ENCODE measurements at places on chromosomes 7 and 10.

DNA sequence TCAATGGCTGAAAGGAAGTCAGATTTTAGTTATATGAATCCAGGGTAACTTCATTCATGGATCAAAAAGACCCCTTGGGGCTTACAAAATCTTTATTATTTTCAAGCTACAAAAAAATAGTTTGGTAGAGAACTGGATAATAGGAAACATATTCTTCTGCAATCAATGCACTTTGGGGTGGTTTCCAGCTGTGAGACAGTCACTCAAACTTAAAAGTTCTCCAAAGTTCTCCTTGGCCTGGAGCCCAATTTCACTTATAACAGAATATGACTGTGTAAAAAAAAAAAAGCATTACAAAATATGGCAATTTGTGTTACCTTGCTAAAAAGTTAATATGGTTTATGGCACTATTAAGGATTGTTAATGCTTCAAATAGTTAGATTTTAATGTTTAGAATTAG is 255.5 kb downstream of the AGMO start:
- no peak for DNase-seq

DNA sequence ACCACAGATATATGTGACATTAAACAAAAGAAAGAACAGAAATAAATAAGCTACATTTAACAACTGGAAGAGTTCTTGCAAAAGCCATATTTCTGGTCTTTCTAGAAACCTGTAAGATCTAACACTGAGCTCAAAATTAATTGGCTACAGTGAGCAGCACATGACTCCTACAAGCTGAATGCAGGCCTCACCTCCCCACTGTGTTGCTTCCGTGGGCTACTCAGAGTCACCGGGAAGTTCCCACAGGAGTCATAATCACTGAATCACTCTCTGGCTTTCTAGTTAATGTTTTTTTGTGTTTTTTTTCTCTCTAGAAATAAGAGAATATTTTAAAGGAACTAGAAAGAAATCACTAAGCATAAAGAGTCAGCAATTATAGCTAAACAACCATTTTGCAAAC is 10.2 kb upstream of the MRPS24 start:
- DNase-seq: no peak

DNA sequence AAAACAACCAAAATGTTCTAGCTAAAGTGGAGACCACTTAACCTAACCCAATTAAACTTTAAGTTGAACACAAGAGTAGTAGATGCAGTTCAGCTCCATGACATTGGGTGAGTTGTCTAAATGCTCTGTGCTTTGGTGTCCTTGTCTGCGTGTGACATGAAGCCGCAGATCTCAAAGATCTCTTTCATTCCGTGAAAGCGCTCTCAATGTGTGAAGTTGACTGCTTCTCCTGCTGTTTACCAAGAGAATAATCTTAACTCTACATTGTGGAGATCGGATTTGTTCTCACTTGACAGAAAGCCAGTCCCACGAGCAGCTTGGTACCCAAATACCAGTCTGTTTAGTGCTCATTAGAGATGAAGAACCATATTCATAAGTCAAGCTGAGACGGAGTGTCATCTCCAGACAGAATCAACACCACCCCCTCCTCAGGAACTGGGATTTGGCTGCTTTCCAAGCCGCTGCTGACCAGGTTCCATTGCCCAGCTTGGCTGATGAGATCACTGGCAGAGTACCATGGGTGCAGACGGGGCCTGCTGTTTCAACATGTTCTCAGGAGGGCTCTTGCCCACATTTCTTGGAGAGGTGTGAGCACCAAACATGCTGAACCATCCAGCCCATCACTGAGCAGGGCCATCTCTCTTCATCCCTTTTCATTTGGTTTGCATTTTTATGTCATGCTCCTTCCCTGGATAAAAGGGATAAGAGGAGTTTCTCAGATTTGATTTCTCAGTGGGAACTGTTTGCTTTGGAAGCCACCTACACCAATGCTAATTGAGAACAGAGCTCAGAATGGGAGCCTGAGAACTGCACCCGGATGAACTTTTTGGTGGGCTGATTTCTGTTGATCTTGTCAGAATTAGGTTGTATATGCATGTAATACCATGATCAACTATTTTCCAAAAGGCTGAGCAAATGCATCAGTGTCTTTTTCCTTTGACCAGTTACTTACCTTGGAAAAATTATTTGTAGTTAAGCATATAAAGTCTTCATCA is 95.8 kb upstream of the AGBL3 start:
- no peak for DNase-seq

DNA sequence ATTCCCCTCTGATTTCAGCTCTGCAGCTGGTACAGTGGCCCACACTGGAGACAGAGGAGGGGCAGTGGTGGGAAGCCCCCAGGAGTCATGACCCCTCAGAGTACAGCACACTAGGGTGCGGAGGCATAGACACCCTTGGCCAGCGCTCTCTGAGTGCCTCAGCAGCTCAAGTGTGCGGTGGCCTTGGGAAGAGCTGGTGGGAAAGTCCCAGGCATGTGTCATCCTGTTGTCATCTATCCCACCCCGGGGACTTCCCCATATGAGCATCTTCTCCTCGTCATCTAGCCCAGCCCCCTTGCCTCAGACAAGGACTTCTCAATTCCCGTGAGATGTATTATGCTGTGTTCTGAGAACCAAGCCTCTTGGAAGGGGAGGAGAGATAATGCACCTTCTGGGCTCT is 15.6 kb upstream of the PPIF start:
- DNase-seq: no peak

DNA sequence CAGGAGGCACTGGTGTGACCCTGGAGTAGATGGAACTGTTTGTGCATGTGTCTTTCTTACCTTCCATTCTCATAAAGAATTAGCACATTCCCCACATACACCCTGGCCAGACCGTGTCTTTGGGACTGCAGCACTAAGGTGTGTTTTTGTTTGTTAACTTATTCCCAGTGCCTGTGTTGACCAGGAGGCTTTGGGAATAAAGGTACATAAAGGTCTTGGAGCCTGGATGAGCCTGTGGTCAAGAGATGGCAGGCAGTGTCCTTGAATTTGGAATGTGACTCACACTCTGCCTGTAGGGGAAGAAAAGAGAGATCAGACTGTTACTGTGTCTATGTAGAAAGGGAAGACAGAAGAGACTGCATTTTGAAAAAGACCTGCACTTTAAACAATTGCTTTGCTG is 137.6 kb downstream of the LYZL1 start:
- no peak for DNase-seq

- DNase-seq: no peak
Observed at GRCh38 chr7:1715671-1716074, 45.6 kb downstream of the ELFN1 start.

DNA sequence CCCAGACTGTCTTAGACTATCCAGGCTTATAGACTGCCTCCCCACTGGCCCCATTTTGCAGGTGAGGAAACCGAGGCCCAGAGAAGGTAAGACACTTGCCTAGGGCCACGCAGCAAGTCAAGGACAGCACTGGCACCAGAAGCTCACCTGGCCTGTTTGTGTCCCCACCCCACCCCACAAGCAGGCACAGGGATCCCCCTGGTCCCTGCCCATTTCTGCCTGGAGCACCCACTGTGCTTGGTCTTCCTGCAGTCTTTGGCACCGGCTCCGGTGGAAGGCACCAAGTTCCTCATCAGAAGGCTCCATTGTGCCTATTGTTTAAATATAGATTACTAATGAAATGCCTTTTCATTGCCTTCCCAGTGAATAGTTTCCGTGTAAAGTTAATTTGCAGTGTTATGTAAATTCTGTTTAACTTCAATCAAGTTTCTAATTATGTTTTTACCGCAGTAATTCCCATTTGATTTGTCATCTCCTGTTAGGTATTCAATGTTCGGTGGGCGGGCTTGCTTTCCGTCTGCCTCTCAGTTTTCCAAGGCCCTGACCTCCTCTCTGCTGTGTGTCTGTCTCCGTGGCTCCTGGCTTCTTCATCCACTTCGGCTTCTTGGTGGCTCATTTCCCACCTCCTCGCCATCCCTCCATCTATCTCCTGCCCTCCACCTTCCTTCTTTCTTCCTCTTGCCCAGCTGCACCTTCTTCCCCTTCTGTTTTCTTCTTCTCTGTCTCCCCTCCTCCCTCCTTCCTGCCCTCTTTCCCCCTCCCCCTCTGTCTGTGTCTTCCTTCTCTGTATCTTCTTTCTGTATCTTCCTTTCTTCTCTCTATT is 75.8 kb downstream of the ZMIZ1 start:
- DNase-seq: no peak

DNA sequence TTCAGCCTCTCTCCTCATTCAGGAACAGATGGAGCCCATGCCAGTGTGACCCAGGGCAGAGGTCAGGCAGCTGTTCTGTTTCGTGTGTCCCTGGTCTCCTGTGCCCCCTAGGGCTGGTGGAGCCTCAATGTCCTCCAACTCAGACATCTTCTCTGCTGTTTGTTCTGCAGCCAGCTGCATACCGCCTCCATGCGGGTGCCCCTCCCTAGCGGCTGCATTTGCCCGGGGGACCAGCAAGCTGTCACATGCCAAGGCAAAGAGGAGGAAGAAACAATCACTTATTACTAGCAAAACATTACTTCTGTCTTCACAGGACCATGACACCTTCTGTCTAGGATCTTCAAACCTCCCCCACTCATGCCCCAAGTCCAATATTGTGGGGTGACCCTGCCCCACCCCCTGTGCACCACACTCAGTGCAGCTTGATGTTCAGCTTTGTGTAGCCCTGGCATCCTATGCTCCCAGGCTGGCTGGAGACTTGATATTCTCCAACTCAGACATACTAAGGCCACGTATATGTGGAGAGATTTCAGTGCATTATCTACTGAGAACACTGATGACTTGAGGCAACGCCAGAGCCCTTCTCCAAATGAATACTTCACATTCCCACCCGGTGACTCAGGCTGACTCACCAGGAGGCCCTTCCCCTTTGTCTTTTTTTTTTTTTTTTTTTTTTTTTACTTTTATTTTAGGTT is 188.9 kb downstream of the SKIDA1 start:
- peak; percentile 74 for DNase-seq

DNA sequence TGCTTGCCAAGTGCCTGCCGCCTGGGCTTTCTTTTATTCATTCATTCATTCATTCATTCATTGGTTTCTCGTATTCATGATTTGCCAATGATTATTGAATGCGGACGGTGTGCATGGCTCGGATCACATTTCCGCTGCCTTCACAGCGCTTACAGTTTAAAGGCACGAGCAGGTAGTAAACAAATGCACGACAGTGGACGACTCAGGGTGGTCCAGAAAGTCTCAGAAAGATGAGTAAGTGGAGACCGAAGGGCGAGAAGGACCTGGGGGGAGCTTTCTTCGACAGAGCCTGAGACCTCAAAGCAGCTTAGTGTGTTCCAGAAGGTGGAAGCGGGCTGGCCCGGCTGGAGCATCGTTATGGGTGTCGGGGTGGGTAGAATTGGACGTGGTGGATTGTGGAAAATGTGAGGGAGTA is 506 bp downstream of the MCM10 start:
- DNase-seq: no peak

GRCh38 chr7:157890921-157891401 is 554.2 kb downstream of the DNAJB6 start:
- no peak for DNase-seq

DNA sequence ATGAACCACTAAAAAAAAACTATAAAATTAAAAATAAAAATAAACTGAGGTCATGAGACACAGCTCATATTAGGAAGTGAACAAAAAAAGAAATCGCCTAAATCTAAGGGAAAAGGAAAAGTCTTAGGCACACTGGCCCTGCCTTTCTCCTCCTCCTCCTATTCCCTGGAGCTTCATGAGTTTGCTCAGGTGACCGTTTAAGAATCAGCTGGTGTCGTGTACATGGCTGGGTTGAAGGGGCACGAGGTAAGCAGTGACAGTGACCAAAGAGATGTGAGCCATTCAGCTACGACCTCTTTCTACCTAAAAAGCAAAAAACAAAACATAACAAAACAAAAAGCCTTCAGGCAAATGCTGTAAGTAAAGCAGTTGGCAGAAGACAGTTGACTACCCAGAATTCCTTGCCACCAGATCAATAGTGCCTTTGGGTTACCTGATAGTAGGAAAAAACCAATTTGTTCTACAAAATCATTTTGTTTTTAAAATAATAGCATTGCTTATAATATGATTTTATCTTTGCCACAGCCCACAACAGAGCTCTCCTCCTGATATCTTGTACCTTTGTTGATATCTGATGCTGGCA is 135.4 kb downstream of the DOCK4 start:
- DNase-seq: no peak

- no peak for DNase-seq
Observed at GRCh38 chr7:46600340-46600739, 679.3 kb upstream of the IGFBP3 start.

- no peak for DNase-seq
Observed at GRCh38 chr10:90420637-90421318, 437.1 kb downstream of the HTR7 start.

DNA sequence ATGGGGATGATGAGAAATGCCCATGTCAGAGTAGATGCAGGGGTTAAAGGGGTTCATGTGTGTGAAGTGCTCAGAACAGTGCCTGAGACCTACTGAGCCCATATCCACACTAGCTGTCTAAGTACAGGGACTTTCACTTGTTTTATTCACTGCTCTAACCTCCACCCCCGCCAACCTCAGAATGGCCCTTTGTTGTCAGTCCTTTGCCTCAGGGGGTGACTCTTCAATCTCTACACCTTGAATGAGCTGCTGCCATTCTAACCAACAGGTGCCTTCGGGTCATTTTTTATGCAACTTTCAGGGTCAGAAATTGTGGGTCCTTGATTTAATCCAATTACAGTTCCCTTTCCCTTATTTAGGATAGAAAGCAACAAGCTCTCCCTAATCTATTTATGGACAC is 26.2 kb downstream of the VSTM4 start:
- DNase-seq: no peak

GRCh38 chr7:5395246-5395645 is 28.4 kb downstream of the TNRC18 start:
- DNase-seq: no peak

GRCh38 chr7:104843198-104843597 is 170.8 kb upstream of the KMT2E start:
- DNase-seq: no peak

GRCh38 chr10:98267894-98268693 is at the start of gene LOXL4:
Gene LOXL4 (minus strand): TSS chr10:98268194. CDS start chr10:98263019, 5,175 bp downstream.
- DNase-seq: peak; percentile 48

GRCh38 chr10:94108200-94108599 is 114.5 kb downstream of the PLCE1 start:
- peak; percentile 50 for DNase-seq

GRCh38 chr10:88346144-88346977 is 236.8 kb downstream of the RNLS start:
- no peak for DNase-seq

DNA sequence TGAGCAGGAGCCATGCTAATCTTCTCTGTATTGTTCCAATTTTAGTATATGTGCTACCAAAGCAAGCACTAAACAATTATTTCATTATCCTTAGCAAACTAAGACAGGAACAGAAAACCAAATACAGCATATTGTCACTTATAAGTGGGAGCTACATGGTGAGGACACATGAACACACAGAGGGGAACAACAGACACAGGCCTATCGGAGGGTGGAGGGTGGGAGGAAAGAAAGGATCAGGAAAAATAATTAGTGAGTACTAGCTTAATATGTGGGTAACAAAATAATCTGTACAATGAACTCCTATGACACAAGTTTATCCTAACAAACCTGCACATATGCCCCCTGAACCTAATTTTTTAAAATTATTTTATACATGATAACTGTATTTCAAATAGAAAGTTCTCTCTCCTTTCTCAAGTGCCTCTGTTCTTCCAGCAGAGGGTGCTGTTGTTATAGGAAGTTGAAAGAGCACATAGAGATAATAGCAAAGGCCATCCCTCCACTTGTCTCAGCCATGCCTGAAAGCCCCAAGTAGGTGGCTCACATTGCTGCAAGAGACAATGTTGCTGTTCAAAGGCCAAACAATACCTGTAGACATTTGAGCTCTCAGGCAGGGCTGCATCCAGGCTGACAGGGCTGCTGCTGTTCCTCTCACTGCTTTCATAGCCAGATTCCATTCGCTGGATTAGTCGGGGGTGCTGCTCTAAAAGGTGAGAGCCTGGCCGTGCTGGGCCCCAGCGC is 33.4 kb upstream of the PPP3CB start:
- peak; percentile 65 for DNase-seq

GRCh38 chr7:45656431-45656830 is 82.3 kb downstream of the ADCY1 start:
- DNase-seq: no peak
